ENCODE measurements at places on chromosomes 4 and X.

DNA sequence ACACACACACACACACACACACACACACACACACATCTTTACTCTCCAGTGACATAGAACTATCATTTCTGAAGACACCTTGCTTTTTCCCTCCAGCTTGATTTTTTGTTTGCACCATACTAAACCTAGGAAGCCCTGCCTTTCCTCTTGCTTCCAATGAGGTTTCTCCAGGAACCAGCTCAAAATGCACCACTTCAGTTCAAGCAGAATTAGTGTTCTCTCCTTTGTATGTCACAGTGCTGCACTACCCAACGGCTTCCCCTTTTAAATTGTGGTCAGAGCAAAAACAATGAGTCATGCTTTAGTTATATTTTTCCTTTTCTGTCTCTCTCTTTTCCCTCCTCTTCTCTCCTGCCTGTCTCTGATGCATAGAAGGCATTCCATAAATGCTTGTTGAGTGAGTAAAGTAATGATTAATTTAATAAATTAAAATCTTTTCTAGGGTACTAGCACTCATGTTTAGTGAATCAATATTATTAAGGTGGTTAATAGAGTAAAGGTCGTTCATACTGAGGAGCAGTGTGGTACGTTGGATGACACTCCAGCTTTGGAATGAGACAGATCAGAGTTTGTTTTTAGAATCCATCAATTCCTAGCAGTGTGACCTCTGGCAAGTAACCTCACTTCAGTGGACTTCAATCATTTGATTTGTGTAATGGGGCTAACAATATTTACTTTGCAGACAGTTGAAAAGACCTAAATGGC is 5.9 kb downstream of the RTL3 start:
- DNase-seq: no peak

DNA sequence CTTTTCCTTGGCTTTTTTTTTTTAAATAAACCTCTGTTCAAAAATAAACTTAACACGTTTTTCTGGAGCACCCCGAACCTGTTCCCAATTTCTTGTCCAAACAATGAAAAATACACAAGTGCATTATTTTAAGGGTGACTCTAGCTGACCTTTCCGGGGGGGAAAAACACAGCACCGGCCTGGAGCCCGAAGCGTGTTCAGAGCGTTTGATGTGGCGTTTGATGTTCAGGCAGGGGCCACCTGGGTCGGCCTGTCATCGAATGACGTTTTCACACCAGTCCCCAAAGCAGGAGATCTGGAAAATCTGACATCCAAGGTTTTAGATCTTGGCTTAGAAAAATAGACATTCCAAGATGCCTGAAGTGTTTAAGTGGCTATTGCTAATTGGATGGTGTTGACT is 282.1 kb downstream of the SHOX start:
- no peak for DNase-seq

DNA sequence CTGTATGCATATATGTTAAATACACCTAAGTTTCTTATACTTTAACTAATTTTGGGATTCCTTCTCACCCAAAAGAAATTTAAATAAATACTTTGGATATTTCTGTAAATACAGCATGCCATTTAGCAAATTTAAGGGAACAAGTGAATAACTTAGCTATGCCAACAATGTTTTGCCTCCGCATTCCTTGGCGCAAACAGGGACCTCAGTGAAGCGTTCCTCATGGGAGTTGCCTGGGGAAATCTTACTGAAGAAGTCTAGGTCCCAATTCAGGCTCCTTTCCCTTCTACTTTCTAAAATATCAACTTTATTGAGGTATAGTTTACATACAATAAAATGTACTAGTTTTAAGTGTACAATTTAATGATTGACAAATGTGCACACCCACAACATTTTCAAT is 25.0 kb downstream of the COL4A5 start:
- DNase-seq: no peak

GRCh38 chrX:133215747-133216146 is 2.4 kb downstream of the TFDP3 start:
- DNase-seq: no peak

DNA sequence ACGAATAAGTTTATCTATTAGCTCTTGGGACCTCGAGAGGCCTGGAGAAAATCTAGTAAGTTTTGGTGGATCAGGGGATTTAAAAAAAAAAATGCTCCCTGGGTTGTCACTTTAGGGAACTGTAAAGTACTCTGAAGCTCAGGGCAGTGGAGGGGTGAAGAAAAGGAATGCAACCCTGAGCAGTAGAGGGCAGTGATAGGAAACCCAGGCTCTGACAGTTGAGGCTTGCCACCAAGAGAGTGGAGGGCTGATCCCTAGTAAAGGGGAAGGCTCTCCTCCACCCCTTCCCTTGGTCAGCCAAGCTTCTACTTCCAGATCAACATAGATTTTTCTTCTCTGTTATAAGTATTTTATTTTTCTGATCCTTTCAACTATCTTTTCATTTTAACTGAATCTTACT is 73.1 kb downstream of the FBXO8 start:
- no peak for DNase-seq

GRCh38 chrX:16212436-16212835 is 45.2 kb downstream of the MAGEB17 start:
- no peak for DNase-seq

- DNase-seq: no peak
These were observed 171.4 kb downstream of the AASDH start for GRCh38 chr4:56215901-56216300.

- no peak for DNase-seq
These were observed 4.9 kb downstream of the DCAF16 start for GRCh38 chr4:17805580-17806155.

DNA sequence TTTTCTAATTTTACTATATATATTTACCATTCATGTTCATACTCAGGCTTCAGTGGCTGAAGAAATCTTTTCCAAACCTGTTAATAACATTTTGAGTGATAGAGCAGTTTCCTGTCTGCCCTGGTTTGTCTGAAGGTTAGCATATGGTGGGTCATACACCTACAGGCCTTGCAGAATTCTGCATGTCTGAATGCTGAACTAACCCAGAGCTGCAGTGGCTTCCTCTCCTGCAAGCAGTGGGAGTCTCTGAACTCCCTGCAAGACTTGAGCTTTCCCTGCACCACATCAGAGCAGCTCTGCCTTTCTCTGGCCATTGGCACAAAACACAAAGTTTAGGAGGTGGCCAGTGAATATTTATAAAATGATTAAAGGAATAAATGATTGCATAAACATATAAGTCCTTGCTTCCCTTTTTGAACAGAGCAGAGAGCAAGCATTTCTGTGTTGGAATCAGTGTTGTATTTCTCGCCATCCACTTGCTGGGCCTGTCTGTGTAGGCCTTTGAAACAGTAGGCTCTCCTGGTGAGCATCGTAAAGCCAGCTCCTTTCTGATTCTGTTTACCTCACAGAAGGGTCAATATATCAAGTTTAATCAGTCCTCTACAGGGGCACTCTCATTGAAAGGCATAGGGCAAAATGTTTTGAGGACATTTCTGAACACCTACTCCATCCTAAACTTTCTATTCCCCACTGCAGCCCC is 15.0 kb upstream of the UNC5C start:
- no peak for DNase-seq

- no peak for DNase-seq
These were observed 327.1 kb downstream of the PTTG2 start for GRCh38 chr4:38287101-38287851.

GRCh38 chrX:150570512-150570911 is 2.1 kb downstream of the MTM1 start:
- no peak for DNase-seq

DNA sequence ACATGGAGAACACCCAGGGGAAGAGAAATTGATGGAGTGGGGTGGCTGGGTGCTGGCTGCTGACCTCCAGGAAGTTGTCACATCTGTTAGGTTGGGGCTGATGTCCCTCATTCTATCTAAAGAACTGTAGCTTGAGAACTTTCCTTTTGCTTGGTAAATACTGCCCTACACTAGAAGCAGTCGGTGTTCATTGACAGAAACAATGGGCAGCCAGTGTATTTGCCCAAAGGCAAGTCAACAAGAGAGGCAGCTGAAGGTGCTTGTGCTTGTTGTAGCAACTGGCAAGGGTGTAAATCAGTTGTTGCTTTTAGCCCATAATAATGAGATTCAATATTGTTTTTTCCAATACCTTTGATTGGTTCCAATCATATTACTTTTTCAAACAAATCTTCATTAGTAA is 956 bp downstream of the TMEM154 start:
- no peak for DNase-seq

- no peak for DNase-seq
These were observed 180.9 kb downstream of the RASL11B start for GRCh38 chr4:53043055-53043454.

GRCh38 chrX:36847496-36847895 is 160.7 kb upstream of the FAM47C start:
- no peak for DNase-seq

- DNase-seq: no peak
These were observed 14.0 kb upstream of the GLOD5 start for GRCh38 chrX:48747415-48748016.

DNA sequence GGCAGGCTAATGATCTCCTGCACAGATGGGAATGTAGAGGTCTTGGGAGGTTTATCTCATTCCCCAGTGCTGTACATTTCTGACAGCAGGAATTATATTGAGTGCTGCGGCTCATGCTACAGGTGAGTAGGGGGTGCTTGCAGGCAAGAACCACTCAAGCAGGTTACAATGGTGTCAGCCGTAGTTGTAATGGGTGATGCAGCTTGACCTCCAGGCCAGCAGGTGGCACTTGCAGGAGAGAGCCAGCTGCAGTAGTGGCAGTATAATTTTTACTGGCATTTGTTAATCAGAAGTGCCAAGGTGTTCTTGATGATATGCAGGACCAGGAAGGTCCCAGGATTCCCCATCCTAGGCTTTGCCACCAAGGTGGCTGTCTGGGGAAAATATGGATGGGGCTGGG is 759.6 kb upstream of the NDST4 start:
- DNase-seq: no peak

GRCh38 chr4:145520172-145520571 is 38.5 kb downstream of the SMAD1 start:
- DNase-seq: no peak

DNA sequence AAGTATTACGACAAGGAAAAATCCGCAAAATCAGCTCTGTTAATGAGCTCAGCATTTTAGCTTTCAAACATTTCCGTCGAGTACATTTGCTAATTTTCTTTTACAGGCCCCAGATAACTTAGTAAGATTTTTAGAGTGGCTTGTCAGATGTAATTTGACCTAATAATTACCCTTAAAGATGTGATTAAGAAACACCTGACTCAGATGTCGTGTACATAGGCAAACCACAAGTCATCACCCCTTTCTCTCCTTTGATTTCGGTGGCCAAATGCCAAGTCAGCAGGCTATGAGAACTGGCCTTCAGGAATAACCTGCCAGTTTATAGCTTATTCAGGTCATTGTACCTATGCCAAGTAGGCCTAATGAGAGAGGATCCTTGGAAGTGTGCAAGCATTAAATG is 369.6 kb downstream of the PCDH7 start:
- no peak for DNase-seq

DNA sequence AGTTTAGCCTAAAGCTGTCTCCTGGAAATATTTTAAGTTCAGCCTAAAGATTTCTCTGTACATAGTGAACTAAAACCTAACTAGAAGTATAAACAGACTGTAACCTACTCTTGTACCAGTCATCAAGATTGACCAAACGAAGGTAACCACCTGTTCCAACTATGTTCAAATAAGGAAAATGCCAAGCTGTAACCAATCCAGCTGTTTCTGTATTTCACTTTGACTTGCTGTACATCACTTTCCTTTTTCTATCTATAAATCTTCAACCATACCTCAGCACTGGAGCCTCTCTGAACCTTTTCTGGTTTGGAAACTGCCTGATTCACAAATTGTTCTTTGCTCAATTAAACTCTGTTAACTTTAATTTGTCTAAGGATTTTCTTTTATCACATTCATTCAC is 3.1 kb upstream of the CYSLTR1 start:
- DNase-seq: no peak

- DNase-seq: no peak
These were observed 101.5 kb downstream of the PRDM5 start for GRCh38 chr4:120821029-120821428.

DNA sequence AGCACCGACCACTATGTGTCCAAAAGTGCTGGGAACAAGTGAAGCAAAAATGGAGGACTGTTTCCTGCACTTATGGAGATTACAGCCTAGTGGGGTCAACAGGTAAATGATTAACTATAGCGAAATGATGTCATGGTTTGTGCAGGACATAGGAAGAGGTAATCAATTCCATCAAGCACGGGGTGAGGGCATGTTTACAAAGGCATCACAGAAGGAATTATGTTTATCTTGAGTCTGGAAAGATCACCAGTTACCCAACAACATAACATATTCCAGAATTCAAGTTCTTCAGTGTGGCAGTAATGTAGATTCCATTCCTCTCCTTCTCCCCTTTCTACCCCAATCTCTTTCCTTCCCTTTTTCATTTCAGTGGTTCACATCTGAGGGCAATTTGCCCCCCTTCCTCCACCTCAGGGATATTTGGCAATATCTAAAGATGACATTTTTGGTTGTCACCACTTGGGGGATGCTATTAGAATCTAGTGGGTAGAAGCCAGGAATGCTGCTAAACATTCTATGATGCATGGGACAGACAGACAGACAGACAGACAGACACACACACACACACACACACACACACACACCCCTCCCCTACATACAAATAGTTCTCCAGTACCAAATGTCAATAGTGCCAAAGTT is 24.1 kb downstream of the FAM47E start:
- no peak for DNase-seq

GRCh38 chr4:71338846-71339593 is at the start of gene SLC4A4:
Gene SLC4A4 (plus strand): TSS chr4:71339020.
- DNase-seq: no peak

- no peak for DNase-seq
These were observed 64.5 kb upstream of the H2AZ1 start for GRCh38 chr4:100014616-100015015.

Data from activated CD4-positive, alpha-beta T cell treated with anti-CD3 and anti-CD28 coated beads, Interleukin-2, amount 50 U/mL, for 4 hours (primary cell).